Activated T-helper 1 cell treated with Interleukin-2 at 50 U/mL for 16 hours (primary cell): ENCODE measurements at places on chromosomes 12 and 14.

DNA sequence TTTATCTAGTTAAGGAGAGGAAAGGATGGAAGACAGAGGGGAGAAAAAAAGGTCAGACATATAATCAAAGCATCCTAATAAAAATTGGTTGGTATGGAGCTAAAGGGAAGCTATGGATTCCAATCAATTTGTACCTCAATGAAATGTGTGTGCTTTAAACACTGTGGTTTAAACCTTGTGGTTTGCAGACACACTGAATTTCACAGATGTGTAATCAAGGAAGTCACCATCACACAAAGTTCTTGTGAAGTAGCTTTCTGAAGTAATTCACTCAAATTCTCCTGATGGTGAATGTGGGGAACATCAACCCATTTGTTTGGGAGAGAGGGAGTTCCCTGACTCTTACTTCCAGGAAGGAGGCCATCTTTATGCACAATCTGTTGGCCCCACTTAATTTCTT lies 243.3 kb upstream of the KRR1 start:
- no peak for DNase-seq

GRCh38 chr12:119710374-119710964 lies 42.5 kb downstream of the PRKAB1 start:
- DNase-seq, result no peak

- no peak for DNase-seq
Observed at GRCh38 chr14:105249182-105250007, 1.1 kb downstream of the BTBD6 start.

DNA sequence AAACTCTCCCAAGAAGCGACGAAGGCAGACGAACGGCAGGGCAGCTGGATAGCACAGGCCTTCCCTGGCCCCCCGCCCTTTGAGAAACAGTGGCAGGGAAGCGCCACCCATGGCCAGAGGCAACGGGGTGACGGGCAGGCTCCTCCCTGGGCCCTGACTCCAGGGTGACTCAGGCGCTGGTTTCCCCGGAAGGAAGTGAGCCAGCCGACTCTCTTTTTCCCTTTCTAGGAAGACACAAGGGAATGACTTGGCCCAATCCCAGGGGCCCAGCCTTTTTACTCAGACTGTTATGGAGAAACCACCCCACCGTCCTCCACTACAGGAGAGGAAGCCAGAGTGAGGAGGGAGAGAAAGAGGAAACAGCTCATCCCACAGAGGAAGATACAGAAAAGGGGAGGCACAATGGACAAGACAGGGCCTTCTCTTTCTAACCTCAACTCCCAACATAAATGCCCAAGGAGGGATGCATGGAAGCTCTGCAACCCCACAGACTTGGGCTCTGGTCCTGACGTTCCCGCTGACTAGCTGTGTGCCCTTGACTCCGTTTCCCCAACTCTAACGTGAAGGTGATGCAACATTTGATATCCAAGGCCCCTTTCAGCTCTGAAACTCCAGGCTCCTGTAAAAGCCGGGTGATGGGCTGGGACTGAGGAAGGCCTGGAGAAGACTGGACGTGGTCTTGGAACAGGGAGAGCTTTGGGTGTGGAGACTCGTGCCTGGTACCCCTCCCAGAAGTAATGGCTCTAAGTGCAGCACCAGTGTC lies 27.9 kb downstream of the ACTN1 start:
- no peak for DNase-seq

DNA sequence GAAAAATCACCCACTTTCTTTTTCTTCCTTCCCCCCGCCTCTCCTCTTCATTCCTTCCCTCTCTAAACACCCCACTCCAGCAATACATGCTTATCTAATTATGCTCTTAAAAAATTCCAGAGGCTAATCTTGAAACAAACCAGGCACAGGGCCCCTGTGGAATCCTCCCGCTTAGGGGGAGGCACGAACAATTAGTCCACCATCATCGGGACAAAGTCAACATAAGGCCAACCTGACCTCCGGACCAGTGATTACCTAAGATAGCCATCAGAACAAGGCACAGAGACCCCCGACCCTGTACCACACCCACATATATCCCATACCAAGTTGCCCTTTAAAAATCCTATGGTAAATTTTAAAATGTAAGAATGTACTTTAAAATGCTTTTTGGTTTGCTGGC lies 47.1 kb downstream of the KIF21A start:
- DNase-seq, result no peak

GRCh38 chr14:75279153-75279762 lies 630 bp downstream of the FOS start:
- no peak for DNase-seq

GRCh38 chr12:124742111-124742510 lies 121.6 kb downstream of the SCARB1 start:
- no peak for DNase-seq

DNA sequence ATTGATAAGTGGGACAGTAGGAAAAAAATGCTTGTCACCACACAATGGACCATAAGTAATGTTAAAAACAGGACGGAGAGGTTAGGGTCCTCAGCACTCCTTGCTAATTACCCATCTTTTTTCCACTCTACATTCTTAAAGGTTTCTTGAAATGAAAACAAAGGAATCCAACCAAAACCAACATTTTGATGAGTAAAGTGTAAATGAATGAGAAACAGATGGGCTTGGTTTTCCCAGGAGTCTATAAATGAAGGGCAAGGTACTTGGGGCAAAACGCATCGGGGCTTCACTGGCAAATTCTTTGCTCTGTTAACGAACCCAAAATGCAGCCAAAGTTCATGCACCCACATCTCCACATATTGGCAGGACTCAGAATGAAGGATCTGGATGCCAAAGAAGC lies 129.2 kb upstream of the BMP4 start:
- DNase-seq, result no peak

GRCh38 chr14:51039252-51039651 lies 55.7 kb downstream of the TRIM9 start:
- DNase-seq, result no peak

DNA sequence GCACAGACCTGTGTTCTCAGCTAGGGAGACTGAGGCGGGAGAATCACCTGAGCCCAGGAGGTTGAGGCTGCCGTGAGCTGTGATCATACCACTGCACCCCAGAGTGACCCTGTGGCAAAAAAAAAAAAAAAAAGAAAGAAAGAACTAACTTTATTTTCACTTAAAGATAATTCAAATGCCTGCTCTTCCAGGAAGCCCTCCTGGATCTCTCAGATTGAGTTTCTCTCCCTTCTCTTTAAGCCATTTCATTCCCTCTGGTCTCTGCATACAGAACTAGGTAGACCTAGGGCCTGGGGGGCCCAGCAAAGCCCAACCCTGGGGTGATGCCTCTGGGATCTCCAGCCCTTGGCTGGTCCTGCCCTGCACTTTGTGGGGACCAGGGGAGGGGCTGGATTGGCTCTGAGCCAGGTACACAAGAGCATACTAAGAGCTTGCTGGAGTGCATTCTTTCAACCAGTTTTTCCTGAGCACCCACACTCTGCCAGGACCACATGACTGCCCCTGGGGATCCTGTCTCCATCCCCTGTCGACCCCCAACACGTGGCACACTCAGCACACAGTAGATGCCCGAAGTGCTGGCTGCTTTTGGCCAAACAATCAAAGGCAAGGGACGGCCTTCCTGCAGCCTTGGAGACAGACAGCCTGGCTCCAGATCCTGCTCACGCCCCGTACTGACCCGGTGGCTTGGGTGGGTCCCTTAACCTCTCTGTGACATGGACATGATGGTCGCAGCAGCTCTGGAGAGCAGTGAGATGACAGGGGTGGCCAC lies 52.7 kb downstream of the CYP46A1 start:
- no peak for DNase-seq

- DNase-seq, result no peak
Observed at GRCh38 chr14:68412505-68413465, 380.1 kb downstream of the ZFP36L1 start.

GRCh38 chr12:109500406-109501185 lies 23.2 kb downstream of the UBE3B start:
- no peak for DNase-seq

DNA sequence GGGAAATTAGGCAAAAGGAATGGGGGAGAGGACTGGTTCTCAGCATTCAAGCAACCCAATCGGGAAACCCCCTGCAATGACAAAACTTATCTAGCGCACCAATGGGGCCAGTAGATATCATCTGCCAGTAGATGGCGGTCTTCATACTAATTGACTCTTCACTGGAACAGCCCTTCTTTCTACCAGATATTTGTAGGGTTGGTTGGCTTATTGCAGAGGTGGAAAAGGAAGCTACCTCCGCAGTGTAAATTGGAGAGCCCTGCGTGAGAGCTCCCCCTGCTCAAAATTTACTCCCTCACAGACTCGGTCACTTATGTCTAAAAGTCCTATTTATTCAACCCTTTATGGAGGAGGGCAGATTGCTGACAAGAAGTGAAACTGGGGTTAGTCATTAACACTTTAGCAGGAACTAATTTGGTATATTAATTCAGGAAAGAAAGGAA lies 166.1 kb upstream of the CCND2 start:
- peak; percentile 32 for DNase-seq

DNA sequence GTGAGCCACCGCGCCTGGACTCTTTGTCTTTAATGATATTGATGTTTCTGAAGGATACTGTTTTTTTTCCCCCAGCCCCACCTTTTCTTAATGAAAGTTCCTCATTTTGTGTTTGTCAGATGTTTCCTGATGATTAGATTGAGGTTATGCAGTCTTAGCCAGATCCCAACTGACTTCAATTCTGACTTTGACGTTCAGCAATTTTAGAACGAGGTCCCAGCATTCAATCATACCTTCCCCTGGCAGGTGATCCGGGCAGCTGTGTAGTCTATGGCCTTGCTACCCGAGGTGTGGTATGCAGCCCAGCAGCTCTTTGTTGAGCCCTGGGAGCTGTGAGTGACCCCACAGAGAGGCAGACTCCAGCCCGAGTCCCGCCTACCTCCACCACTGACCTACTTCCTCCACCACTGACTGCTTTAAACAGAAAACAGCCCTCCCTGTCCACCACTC lies 82.7 kb downstream of the LGMN start:
- no peak for DNase-seq

GRCh38 chr12:127582074-127582473 lies 684.9 kb upstream of the TMEM132C start:
- no peak for DNase-seq

DNA sequence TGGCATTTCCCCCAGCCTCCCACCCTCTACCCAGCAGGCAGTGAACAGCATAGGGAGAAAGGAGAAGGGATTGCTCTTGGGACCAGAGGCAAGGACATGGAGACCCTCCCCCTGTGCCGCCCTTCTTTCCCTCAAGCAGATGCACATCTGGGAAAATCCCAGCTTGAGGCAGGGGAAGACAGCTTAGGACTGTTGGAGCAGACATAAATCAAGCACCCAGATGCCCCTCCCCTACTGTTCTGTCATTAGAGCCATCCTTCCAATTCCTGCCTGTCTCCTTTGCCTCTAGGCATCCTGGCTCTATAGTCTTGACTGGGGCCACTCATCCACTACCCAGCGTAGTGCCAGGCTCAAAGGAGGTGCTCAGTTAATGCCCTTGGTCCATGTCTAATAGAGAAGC lies 7.5 kb upstream of the CISTR start:
- no peak for DNase-seq

DNA sequence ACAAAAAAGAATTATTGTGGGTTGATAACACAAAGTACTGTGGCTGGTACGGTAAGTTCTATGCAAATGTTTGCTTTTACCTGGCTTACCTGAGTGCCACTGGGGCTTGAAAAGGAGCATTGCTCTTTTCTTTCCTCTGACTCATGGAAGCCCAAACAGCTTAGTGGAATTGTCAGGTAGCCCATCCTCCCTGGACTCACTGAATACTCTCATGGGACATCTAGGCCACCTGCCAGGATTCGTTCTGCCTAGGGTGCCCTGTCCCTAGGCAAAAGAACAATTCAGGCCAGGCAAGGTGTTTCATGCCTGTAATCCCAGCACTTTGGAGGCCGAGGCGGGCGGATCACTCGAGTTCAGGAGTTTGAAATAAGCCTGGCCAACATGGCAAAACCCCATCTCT lies 22.5 kb upstream of the YAF2 start:
- no peak for DNase-seq

DNA sequence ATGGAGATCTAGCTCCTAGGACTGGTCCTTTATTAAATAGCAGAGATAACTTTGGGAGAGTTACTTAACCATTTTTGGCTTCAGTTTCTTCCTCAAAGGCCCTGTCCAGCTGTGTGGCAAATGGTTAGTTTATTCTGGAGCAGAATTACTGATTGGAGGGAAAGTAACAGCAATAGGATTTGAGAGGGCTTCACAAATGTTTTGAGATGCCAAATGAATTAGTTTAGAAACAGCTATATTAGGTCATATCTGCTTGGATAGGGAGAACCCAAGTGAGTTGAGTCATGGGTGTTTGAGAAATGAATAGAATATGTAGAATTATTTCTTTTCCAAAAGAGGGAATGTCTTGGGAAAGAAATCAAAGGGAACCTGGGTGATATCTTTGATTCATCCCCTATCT lies 17.5 kb downstream of the RASSF3 start:
- DNase-seq, result no peak

- no peak for DNase-seq
Observed at GRCh38 chr12:131136539-131136872, 182.8 kb downstream of the ADGRD1 start.

GRCh38 chr12:41701943-41702601 lies 442.6 kb downstream of the GXYLT1 start:
- no peak for DNase-seq

DNA sequence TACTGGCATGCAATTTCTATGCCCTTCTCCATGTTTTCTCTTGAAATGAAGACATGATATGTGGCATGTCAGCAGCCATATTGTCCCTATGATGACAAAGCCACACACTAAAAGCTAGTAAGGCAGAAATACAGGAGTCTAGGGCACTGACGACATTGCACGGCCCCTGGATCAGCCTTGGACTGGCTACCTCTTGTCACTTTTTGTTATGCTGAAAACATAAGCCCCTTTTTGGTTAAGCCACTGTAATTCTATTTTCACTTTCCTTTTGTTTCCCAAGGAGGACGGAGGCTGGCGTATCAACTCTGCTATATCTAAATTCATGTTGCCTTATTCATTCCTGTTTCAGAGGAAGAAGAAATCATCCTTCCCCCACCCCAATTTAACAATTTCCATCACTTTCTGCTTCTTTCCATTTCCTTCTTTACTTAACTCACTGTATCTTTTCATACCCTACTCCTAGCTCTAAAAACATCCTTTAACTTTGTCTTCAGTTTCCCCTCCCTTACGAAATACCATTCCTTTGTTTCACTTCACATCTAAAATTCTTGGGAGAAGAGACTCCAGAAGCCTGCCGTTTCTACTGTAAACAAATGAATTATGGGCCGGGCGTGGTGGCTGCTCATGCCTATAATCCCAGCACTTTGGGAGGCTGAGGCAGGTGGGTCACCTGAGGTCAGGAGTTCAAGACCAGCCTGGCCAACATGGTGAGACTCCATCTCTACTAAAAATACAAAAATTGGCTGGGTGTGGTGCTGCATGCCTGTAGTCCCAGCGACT lies 364.1 kb downstream of the PCNX1 start:
- no peak for DNase-seq

- no peak for DNase-seq
Observed at GRCh38 chr12:108047071-108047550, 82.0 kb upstream of the WSCD2 start.

- no peak for DNase-seq
Observed at GRCh38 chr12:2289525-2289924, 236.7 kb downstream of the CACNA1C start.

GRCh38 chr12:127273626-127274025 lies 993.3 kb upstream of the TMEM132C start:
- no peak for DNase-seq
